ENCODE measurements at places on chromosomes 6 and 20.

GRCh38 chr20:19403549-19403948 lies 191.1 kb downstream of the SLC24A3 start:
- no peak for DNase-seq

DNA sequence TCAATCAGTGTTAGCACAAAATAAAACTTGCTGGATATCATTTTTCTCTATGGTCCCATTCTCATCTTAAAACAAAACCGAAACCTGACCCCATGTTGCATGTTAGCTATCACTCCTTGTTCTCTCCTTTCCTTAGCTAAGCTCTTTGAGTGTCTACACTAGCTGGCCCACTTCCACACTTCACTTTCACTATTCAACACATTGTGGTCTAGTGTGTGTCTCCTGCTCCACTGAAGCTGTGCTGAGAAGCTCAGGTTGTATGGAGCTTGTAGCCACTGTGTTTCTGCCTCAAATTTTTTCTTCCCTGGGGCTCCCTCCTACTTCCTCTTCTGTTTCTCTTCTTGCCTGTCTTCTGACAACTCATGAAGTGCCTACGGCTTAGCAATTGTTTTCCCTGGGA lies 223.0 kb downstream of the NKAIN2 start:
- DNase-seq = no peak

- no peak for DNase-seq
Measured at GRCh38 chr20:40160097-40160550, 528.9 kb downstream of the MAFB start.

DNA sequence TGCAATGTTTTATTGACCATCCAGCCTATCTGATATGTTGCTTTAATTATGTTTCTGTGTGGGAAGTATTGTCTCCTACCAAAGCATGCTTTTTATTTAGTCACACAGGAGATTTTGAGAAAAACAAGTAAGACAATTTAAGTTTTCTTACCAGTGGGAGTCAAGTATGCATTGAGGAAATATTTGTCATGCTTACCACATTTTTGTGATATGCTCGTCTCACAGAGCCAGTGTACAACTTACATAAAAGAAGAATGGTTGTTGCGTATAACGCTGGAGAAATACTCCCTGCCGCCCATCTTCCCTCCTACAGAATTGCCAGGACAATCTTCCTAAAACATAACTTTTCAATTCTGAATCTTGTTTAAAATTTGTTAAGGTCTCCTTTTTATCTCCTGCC lies 37.1 kb upstream of the FILIP1 start:
- DNase-seq = no peak

- no peak for DNase-seq
Measured at GRCh38 chr6:143535189-143535614, 23.7 kb upstream of the FUCA2 start.

DNA sequence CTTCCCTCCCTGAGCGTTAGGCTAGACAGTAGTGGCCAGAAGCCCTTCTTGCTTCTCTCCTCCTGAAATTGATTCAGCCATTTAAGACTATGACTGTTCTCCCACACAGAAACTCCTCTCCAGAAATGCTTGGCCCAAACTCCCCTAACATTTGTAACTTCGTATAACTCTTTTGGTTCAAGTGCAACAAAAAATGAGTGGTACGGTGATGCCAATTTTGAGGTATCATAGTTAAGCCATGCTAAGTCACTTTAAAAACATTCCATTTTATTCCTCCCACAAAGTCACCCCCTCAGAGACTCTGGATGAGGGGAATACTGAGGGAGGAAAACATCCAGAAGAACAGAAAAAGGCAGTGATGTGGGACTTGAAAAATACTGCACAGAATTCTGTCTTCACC lies 21.1 kb upstream of the ROS1 start:
- no peak for DNase-seq

- no peak for DNase-seq
Measured at GRCh38 chr20:34755367-34755766, 51.2 kb downstream of the TP53INP2 start.

GRCh38 chr6:143194095-143194589 lies 133.5 kb downstream of the AIG1 start:
- DNase-seq = no peak

DNA sequence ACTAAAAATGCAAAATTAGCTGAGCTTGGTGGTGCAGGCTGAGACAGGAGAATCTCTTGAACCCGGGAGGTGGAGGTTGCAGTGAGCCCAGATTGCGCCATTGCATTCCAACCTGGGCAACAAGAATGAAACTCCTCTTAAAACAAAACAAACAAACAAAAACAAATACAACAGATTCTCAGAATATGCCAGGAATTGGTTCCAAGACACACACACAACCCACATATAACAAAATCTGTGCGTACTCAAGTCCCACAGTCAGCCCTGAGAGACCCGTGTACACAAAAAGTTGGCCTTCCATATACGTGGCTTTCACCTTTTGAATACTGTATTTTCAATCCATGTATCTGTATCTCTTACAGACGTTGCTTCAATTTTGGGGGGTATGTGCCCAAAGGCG lies 98.9 kb upstream of the MARCKS start:
- DNase-seq = no peak

DNA sequence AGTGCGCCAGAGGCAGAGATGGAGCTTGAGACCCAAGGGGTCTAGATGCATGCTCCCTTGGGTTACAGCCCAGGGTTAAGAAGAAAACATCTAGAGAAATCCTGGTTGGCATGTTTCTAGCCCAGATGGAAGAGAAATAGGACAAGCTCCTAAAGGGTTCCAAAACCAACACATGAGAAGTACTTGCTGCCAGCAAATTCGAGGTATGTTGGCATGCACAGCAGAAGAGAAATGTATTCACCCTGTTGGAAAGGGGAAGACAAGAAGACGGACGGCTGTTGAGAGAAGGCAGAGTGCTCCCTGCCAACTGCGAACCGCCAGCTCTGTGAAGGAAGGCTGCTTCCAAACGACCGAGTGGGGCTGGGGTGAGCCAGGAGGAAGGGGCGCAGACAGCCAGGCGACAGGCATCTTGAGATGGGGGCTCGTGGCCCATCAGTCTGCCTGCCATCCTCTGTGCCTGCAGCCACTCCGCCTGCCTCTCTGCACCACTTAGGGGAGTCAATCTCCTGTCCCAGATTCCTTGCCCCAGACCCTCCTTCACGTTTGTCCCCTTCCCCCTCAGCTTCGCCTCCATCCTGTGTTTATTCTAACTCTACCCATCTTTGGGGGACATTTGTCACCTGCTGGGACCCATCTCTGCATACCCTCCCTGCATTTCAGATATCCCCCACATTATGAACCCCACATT lies 249.2 kb downstream of the CDC5L start:
- DNase-seq = no peak

GRCh38 chr6:95679981-95680380 lies 102.6 kb downstream of the MANEA start:
- DNase-seq = no peak

GRCh38 chr20:16058268-16058667 lies 515.0 kb downstream of the KIF16B start:
- no peak for DNase-seq

GRCh38 chr6:134322216-134322615 lies 4.3 kb upstream of the SGK1 start:
- DNase-seq = no peak

DNA sequence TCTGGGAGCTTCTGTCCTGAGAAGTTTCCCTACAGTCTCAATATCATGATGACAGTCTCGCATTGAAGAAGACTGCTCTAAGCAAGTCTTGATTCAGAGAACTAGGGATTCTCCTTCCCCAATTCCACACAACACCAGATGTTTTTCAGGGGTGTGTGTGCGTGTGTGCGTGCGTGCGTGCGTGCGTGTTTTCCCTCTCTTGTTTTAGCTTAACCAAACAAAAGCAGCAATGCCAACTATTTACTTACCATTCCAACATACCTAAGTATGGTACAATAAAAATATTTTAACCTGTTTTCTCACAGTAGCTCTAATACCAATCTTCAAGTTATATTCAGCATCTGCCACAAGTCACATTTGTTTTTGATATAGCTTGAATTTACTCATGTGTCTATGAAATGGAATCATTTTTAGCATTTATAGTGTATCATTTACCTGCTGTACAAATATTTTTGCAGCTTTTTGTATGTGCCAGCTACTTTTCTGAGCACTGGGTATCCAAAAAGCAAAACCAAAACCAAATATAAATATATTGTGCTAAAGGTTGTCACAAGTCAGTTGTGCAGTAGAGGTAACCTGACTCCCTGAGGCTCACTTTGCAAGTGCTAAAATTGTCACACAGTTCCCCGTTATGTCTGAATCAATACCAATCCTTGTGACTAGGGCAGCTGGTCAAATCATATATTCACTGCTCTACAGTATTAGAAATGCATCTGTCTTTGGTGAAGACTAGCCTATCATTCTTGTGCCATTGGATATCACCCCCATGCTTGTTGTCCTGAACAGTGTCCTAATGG lies 21.7 kb upstream of the MYLIP start:
- DNase-seq = no peak

DNA sequence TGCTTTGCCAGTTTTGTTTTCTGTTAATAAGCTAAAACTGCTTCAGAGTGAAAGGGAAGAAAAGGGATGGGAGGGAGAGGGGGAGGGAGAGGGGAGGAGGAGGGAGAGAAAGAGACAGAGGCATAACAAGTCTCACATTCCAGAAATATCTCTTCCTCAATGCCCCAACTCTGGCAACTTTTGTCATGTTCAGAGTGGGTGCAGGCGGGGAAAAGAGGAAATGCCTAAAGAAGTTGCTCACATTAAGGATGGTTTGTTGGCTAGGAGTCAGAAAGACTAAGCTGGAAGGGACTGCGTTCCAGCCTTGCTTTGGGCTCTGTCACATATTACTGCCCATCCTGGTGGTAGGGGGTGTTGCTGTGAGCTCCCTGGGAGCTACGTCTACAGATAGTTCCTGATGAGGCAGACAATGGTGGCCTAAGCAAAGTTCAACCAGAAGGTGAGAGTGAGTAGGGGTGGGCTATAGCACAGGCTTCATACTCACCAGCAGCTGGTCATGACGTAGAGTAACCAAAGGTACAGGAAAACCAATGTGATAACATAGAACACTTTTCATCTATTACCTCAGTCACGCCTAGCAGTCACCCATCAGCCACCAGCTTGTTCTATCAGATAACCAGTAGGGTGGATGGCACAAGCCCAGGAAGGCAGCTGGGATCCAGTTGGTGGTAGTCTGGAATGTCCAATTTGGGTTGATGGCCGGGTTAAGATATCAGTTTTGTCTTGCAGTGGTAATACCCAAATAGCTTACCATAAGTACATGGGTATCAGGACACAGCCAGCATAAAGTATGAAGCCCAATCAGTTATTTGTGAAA lies 2.1 kb downstream of the TSPYL4 start:
- DNase-seq = no peak

DNA sequence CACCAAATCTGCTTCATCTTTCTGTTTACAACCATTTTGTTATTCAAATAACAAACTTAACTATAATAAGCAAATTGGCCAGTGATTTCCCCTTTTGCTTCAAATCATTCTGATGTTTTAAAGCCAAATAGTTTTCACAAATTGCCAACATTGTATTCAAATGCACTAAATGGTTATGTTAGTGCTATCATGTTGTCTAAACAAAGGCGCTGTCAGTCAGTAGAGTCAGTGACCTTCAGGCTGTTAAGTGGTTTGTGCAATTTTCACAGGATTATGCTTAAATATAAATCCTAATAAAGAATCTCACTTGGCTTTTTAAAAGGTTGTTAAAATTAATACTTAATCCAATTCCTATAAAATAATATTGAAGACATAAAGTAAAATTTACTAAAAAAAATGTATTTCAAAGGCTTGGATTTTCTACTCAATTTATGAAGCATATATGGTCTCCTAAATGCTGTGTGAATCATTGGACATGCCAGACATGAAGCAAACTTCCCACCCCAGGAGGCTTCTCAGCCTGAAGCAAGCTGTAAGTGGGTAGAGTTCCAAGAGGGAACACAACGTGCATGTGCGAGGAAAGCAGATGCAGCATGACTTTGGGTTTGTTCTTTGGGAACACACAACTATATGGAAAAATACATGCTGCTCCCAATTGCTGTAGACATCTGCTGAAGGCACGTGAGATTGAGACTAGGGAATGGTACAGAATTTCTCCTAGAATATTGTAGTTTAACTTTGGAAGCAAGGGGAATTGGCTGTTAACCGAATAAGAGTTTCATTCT lies 54.9 kb downstream of the RSPO3 start:
- peak; percentile 78 for DNase-seq

- DNase-seq = no peak
Measured at GRCh38 chr20:39282619-39283092, 320.5 kb downstream of the DHX35 start.

- DNase-seq = no peak
Measured at GRCh38 chr6:161228096-161228495, 45.8 kb downstream of the AGPAT4 start.

GRCh38 chr6:12522347-12522746 lies 194.2 kb upstream of the PHACTR1 start:
- DNase-seq = no peak

DNA sequence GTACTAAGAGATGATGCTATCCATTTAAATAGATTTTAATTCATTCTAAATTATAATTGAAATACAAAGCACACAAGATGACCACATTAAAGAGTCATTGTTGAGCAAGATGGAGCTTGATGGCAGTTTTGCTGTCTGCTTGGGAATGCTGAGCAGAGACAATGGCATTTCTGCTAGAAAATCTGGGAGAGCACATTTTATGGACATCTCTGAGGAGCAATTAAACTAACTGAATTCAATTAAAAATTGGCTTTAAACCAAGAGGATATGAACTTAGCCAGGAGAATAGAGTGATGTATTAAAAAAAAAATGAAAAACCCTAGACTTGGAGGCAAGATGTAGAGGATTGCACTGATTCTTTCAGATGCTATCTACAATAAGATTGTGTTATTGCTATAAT lies 19.1 kb upstream of the ADGRB3 start:
- DNase-seq = no peak

DNA sequence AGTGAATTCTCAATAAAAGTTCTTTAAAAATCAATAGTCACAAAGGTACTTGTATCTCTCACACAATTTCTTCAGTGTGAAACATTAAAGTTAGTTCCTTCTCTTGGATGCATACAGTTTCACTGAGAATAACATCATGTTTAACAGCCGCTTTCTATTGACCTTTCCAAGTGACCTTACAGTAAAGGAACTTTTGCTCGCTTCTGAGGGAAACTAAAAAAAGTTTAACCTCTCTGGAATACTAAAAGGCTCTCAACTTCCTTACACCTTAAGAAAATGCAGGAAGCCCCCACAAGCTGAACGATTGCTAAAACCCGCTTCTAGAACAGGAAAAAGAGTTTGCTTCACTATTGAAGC lies 1.3 kb downstream of the RRAGD start:
- no peak for DNase-seq

DNA sequence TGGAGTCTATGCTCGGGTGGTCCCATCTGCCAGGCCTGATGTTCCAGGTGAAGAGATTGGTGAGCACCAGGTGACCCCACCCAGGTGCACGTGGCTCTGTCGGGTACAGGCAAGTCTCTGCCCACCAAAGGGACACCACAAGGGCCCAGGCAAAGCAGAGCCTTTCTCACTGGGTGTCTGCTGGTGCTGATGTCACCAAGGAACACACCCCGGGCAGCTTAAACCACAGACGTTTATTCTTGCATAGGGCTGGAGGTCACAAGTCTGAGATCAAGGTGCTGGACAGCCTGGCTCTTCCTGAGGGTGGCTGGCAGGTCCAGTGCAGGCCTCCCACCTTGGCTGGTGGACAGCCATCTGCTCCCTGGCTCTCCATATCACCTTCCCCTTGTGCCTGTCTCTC lies 100.7 kb upstream of the CD93 start:
- DNase-seq = no peak

GRCh38 chr20:17969278-17969883 lies 563 bp downstream of the MGME1 start:
- DNase-seq = no peak

Data from skeletal muscle cell (primary cell).